ENCODE measurements at places on chromosomes 1 and 21. TPM values are rescaled to one million over a fixed set of nuclear protein-coding genes. Genes with fewer than 3 reads are reported as not detected.
A peak's percentile ranks its signal among the peaks of the same experiment; 100 is the strongest.

DNA sequence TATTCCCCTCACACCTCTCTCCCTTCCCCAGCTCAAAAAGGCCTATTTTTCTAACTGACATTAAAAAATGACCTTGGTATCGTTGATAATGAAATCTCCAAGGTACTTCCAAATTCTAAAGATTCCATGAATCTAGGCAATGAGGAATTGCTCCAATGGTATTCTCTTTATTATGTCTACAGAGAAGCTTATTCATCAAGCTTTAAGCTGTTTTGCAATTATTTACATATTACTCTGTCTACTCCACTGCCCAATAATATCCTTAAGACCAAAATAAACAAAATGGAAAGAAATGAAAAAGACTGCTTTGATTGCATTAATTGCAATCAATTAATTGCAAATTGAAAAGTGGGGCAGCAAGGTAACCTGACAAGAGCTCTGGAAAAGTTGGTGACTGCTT is 7.9 kb downstream of the PLPP3 start:
- no peak for DNase-seq

DNA sequence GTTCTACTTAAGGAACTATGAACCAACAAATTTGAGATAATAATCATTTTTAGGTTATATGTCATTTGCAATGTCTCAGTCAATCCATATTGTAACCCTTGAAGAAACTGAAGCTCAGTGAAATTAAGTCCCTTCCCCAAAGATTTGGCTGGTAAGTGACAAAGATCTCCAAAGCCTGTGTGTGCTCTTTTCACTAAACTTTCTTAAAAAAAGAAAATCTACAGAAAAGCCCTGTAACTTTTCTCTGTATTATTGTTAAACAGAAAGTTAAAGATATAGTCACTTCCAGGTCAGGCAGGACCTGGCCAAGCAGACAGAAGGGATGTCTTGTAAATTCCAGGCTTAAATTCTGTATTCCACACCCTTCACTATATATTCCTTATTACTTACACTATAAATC is 1.5 kb downstream of the LIX1L start:
- DNase-seq, result no peak

DNA sequence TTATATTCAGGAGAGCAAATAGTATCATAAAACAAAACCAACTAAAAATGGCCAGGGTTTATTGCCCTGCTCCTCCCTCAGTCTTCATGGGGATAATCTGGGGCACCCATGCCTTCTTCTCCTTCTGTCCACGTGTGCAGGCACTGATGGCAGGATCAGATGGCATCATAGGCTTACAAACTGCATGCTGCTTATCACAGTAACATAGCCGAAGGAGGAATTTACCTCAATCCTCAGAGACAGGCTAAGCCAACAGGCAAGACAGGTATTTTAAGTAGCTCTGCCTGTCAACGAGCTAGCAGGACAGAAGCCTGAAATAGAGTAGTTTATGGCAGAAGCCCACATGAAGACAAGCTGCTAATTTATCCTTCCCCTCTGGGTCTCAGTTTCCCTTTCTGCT is 9.4 kb downstream of the LAMB3 start:
- no peak for DNase-seq

The DCST1 gene
- total RNA-seq, result 1.1 TPM

The IFI44L gene
- 27.2 TPM for total RNA-seq

- peak; percentile 81 for DNase-seq
Measured at GRCh38 chr1:24150234-24151174, 7.6 kb upstream of the IL22RA1 start.

- DNase-seq, result no peak
Measured at GRCh38 chr1:171055966-171056643, 34.6 kb upstream of the FMO3 start.

The TNFRSF8 gene
- total RNA-seq, result 1.3 TPM

DNA sequence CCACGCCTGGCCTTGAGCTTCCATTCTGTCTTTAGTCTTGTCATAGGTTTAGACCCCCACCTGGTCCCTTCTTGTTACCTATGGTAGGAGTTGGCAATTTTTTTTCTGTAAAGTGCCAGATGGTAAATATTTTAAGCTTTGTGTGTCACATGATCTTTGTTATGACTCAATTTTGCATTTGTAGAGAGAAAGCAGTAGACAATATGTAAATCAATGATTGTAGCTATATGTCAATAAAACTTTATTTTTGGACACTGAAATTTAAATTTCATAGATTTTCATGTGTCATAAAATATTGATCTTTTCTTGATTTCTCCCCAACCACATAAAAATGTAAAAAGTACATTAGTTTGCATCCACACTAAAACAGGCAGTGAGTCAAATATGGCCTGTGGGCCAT is 8.0 kb downstream of the MKNK1 start:
- DNase-seq, result no peak

DNA sequence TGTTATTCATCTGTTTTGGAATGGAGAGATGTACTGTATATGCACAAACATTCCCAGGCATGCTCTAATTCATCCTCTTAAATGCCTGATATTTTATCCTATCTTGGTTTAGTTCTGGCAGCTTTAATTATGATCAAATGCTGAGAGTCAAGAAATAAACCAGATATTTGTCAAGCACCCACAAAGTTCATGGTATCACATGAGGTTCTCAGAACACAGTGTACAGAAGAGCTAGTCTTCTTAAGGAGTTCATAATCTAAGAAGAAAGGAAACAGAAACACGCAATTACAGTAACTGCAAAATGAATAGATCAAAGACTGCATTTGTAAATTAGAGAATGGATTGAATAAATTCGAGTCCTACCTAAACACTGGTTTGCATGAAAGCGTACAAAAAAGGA is 58.3 kb upstream of the KCNH1 start:
- no peak for DNase-seq

All from uterus (tissue), 4 donors.